ENCODE measurements at places on chromosomes 5 and 9.

- DNase-seq, result no peak
Observed at GRCh38 chr5:57939771-57940170, 457.2 kb upstream of the ACTBL2 start.

GRCh38 chr9:98310752-98311392, 55.4 kb upstream of the TBC1D2 start:
- DNase-seq, result no peak

DNA sequence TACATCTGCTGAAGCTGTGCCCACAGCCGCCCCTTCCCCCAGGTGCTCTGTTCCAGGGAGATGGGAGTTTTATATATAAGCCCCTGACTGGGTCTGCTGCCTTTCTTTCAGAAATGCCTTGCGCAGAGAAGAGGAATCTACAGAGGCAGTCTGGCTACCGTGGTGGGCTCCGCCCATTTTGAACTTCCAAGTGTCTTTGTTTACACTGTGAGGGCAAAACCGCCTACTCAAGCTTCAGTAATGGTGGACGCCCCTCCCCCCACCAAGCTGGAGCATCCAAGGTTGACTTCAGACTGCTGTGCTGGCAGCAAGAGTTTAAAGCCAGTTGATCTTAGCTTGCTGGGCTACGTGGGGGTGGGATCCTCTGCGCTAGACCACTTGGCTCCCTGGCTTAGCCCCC, 41.3 kb downstream of the RANBP17 start:
- no peak for DNase-seq

GRCh38 chr9:136645903-136646754, 16.6 kb upstream of the EGFL7 start:
- DNase-seq, result no peak

DNA sequence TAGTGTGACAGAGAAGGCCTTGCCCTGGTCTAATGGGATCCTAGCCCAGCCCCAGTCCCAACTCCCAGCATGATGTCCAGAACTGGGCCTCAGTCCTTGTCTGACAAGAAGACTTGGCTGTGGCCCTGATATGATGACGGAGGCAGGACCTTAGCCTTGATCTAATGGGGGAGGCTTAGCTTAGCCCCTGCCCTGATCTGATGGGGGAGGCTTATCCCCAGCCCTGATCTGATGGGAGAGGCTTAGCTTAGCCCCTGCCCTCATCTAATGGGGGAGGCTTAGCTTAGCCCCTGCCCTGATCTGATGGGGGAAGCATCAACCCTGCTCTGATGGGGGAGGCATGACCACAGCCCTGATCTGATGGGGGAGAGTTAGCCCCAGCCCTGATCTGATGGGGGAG, 3.7 kb downstream of the PKN3 start:
- DNase-seq, result no peak

- no peak for DNase-seq
Observed at GRCh38 chr9:114396558-114397218, 8.9 kb upstream of the AKNA start.

DNA sequence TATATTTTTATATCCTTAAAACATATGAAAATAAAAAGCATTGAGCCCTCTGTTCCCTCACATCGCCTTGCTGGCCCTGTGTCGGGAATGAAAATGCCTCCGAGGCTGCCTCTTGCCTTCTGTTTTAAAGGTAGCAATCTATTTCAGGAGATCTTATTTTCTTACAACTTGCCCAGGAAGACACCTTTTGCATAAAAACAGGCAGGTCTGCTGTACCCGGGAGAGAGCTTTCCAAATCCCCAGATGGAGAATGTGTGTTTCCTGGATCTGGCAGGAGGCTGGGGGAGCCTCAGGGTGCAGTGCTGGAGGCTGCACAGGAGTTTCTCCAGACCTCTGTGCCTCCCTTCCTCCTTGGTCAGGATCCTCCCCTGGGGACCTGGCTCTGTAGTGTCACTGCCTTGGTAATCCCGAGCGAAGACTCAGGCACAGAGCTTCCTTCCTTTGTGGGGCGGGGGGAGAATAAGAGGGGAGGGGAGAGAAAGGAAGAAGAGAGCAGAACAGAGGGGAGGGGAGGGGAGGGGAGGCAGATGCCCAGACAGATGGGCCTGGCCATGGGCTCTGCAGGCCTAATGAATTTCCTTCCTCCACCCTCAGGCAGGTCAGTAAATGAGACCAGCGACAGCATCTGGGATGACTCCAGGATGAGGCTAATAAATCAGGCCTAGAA, 104.0 kb upstream of the BOD1 start:
- DNase-seq, result no peak

DNA sequence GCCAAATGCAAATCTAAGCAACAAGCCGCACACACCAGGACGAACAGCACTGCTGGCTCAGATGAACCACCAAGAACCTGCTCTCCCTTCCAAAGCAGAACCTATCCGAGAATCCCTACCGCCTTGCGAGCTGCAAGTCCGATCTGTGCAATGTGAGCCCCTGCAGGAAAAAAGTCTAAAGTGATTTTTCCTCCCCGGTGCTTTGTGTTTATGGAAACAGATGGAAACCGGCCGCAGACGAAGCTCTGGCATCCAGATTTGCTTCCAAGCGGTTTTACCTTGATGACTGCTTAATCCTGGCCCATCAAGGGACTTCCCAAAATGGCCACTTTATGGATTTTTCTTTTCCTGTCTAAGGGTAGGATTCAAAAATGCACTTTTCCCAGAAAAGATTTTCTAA, 112.5 kb downstream of the VAV2 start:
- no peak for DNase-seq

GRCh38 chr9:38118862-38119438, 49.9 kb upstream of the SHB start:
- DNase-seq, result no peak

DNA sequence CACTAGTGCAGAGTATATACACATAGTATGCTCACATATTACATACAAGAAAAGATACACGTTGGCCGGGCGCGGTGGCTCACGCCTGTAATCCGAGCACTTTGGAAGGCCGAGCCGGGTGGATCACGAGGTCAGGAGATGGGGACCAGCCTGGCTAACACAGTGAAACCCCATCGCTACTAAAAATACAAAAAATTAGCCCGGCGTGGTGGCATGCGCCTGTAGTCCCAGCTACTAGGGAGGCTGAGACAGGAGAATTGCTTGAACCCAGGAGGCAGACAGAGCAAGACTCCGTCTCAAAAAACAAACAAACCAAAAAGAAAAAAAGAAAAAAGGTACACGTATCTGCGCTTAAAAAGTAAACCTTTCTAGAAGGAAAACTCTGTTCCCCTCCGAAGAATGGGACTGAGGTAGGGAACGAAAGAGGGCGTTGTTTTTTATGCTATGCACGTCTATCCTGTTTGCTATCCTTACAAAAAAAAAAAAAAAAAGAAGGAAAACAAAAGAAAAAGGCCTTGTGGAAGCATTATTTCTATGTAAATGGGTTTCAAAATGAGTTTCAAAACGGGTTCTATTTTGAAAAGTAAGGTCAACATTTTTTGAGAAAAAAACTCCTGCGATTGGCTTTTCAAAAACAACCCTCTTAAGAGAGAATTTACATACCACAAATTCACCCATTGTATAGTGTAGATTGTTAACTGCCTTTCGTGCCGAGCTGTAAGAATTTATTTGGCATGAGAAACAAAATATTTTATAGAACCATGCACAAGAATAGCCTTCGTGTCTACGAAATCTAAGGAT, 1.2 kb downstream of the AK3 start:
- DNase-seq, result no peak

DNA sequence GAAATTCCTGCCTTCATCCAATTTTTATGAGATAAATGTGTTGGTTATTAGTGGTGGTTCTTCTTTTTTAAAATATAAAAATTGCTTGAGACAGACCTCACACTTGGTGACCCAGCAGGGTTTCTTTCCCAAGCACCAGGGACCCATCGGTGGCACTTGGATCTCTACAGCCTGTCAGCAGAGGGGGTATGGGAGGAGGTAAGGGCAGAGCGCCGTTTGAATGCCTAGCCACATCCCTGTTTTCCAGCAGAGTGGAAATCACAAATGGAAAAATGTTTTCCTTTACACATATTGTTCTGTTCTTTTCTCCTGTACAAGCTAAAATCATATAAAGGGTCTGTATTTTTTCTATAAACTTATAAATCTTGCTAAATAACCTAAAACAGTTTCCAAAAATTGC, 248.0 kb downstream of the NR3C1 start:
- DNase-seq, result no peak

DNA sequence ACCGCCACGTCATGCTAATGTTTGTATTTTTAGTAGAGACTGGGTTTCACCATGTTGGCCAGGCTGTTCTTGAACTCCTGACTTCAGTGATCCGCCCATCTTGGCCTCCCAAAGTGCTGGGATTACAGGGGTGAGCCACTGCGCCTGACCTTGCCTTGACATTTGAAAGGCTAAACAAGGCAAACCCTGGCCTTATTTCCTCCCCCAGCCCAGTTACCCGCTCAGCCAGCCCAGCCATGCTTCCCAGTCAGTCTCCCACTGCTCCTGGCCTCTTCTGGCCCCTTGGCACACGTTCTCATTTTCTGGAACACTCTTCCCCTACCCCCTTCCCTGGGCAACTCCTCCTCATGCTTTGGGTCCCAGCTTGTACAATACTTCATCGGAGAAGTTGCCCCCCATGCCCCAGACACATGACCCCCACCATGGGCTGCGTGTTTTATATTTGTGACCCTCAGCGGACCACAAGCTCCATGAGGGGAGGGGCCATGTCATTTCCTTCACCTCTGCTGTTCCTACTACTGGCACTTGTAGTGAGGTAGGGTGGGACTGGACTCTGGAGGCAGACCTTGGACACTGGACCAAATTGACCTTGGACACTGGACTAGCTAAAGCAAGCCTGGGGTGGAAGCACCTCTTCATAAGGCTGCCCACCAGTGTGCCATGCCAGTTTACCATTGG, 94.4 kb upstream of the IER5L start:
- DNase-seq, result no peak

GRCh38 chr5:118126159-118126558, 862.2 kb downstream of the DTWD2 start:
- no peak for DNase-seq

DNA sequence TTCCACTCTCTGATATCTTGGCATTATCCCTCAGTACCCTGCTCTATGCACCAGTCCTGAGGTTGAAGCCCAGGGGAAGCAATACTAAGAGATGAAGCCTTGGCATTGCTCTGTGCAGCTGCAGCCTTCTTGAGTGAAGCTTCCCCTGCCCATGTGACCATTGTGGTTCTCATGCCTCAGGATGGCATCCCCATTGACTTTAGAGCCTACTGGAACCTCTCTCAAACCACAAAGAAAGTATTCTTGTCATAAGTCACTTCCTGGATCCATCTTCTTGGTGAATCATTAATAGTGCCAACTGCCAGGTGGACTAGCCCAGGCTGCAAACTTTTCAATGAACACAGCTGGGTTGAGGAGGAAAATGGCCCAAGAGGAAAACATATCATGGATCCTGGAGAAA, 283.9 kb upstream of the RFX3 start:
- DNase-seq, result no peak

DNA sequence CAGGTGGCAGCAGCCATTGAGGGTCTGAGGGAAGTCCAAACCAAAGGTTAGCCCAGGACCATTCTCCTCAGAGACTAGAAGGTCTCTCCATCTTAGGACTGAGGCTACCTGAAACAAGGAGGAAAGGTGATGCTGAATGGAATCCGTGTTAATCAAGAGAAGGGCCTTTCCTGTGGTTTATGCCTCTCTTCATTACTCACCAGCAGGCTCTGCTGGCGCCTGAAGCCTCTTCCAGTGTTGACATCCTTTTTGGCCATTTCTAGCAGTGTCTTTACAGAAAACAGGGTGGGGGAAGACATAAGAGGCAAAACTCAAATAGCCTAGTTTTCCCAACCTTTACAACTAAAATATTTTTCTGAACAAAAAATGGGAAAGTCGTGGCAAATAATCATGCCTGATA, 98.0 kb downstream of the ENC1 start:
- DNase-seq, result no peak

DNA sequence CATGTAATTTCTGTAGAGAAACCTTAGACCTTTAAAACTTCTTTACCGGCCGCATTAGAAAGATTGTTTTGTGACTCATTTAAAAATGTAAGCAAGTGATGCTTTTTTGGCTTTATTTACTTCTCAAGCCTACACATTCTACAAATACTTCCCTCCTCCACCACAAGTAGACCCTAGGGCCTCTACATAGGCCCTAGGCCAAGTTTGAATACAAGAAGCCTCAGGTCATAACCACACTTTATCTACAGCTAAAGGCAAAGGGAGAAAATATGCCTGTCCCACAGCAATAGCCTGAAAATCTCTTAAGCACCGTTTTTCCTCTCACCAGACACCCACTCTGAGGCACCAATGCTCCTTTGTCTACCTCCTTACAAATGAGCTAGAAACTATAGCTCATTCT, 53.9 kb downstream of the CSNK1A1 start:
- DNase-seq, result no peak

DNA sequence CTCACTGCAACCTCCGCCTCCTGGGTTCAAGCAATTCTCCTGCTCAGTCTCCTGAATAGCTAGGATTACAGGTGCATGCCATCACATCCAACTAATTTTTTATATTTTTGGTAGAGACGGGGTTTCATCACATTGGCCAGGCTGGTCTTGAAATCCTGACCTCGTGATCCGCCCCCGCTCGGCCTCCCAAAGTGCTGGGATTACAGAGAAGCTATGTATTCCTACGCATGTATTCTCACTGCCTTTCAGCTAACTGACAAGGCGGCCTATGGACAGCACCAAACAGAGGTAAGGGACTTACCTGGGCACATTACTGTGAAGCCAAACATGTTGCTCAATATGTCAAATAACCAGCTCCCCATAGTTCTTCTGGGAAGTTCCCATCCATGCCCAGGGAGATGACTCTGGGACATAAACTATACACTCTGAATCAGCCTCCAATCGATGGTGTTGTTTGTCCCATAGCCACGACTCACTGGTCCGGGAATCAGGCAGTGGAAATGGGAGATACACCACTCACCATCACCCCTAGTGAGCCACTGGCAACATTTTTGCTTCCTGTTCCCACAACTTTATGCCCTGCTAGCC, 114.6 kb downstream of the SYK start:
- DNase-seq, result peak; percentile 2

- no peak for DNase-seq
Observed at GRCh38 chr5:83595217-83595616, 123.7 kb downstream of the VCAN start.

GRCh38 chr5:75568202-75568601, 43.1 kb upstream of the ANKDD1B start:
- no peak for DNase-seq

- DNase-seq, result no peak
Observed at GRCh38 chr5:5116956-5117355, 23.2 kb upstream of the ADAMTS16 start.

DNA sequence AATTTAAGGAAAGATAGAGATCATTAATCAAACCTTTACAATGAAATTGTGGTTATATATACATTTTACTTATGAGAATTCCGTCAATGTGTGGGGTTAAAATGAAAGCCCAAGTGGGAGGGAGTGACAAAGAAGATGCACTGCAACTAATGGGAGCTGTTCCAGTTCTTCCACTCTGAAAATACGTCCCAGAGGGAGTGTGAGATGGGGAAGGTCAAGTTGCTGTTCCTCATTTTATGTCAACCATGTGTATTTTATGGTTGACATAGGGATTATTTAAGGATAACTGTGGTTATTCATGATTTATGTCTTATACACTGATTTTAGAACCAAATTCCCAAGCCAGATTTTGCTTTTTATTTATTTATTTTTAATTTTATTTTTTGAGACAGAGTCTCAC, 14.2 kb upstream of the RGS3 start:
- no peak for DNase-seq

- DNase-seq, result no peak
Observed at GRCh38 chr5:38036765-38037164, 196.9 kb upstream of the GDNF start.

All from T1000 (cell line).